AG04449 (cell line): ENCODE measurements at places on chromosomes 1 and 21.
A peak's percentile ranks its signal among the peaks of the same experiment; 100 is the strongest.

DNA sequence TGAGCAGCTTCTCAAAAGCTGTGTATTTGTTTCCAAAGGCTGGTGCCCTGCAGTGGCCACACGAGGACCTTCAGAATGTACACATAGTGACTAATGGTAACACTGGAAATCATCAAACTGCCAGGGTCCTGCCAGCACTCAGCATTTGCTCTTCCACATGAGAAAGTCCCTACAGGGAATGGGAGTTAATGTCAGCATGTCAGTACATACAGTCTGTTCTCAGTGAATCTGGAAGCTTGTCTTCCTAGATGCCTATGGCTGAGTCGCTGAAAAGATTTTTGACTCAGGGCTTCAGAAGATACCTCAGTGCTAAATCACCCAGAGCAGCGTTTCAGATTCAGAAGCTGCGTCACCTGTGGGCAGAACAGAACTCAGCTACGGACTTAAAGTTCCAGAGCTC is 108.2 kb downstream of the CDC7 start:
- peak; percentile 70 for DNase-seq

- DNase-seq, result no peak
Measured at GRCh38 chr1:233424779-233425178, 97.3 kb downstream of the MAP3K21 start.

DNA sequence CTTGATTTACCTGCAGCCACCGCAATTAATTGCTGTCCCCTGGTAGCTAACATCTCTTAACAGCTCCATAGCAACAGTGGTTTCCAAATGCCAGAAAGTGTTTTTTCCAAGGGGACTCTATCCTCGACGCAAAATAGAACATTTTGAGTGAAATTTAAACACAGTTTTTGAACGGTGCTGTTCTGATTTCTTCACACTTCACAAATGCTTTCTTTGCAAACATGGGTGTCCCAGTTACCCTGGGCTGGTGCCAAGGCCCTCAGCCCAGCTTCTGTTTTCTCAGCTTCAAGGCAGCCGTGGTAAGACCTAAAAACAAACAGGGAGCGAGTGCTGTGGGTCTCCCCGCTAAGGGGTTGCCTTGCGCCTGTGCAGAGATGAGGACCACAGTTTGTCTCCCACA is 147.3 kb upstream of the VAMP3 start:
- DNase-seq, result no peak

DNA sequence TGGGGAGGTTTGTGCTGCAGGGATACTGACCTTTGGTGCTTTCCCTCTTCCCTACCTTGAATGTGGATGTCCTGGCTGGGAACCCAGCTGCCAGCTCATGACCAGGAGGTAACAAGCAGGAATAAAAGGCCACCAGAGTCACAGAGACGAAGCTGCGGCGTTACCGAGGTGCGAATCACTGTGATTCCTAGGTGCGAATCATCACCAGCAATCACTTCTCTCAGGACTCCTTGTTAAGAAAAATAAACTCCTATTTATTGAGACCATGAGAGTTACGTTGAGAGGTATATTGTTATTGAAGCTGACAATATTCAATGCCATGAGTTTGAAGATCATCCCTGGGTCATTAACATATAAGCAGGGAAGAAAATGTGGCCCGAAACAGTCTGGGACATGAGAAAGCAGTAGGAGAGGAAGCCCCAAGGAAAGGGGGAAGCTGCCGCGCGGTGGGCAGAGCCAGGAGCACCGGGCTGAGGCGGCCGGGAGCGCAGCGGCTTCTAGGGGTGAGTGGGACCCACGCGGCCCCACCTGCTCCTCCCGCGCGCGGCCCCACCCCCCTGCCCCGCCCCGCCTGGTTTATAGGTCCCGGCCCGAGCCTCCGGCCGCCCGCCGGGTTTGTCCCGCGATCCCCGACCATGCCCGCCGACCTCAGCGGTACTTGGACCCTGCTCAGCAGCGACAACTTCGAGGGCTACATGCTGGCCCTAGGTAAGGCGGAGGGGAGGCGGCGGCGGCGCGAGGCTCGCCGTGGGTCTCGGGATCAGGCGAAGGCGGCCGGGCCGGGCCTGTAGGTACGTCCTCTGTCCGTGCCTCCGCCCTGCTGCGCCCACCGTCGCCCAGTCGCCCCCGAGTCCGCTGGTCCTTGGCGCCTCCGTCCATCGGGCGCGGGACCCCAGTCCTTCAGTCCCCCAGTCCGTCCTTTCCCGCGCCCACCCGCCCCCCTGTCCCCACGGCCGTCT is at the start of gene RBP7:
TSS of gene RBP7 (plus strand) at position 605 of the 959 bp plus-strand sequence. CDS start at position 636, 31 bp downstream.
- no peak for DNase-seq

GRCh38 chr1:30719406-30720270 is 3.7 kb downstream of the MATN1 start:
- DNase-seq, result no peak

- DNase-seq, result no peak
Measured at GRCh38 chr1:24501371-24502064, 1.1 kb upstream of the RCAN3 start.

DNA sequence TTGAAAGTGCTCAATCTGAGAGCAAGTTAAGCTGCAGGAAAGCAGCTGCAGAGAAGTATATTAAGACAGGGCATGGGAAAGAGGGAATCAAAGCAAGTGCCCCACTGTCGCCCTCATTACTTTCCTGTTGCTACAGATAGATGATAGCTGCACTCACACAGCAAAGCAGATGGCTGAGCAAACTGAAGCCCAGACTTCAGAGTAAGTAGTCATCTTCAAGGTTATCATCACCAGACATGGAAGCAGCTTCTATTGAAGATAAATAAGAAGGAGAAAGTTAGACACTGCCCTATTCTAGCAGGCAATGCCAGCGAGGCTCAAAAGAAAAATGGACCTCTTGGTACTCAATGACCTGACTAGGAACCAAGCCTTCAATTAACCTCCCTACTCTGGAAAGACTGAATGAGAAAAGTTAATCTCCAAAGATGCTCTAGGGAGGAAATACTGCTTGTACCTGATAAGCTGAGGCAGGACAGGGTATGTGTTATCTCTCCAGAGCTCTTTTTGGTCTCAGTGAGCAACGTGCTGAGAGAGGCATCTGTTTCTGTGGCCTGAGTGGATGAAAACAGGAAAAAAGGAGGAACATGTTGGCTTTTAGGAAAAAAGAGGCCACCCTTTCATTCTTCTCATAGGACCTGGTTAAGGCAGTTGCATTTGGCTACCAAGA is 11.1 kb upstream of the MRPL9 start:
- no peak for DNase-seq

DNA sequence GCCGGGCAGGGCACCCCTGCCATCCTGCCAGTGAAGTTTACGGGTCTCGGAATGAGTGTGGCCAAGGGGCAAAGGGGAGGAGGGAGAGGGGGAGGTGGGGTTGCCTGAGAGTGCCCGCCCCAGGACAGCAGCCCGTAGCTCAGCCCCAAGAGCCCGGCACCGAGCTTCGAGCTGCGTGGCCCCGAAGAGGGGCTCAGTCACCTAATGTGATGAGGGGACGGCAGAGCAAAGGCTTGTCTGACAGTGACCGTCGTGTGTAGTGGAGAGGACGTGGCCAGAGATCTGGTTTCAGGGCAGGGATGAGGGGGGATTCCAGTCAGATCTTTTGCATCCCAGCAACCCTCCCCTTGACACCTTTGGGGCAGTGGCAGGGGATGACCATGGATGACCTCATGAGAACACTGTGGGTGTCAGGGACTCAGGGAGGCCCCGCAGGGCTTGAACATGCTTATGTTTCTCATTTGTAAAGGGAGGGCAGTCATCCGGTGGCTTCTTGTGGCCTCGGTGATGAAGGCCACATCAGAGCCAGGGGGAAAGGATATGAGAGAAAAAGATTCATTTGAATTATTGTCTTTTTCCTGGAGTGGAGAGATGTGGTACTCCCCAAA is 1.1 kb upstream of the TRPM2 start:
- DNase-seq, result no peak

GRCh38 chr1:68270951-68271350 is 38.6 kb upstream of the WLS start:
- no peak for DNase-seq

DNA sequence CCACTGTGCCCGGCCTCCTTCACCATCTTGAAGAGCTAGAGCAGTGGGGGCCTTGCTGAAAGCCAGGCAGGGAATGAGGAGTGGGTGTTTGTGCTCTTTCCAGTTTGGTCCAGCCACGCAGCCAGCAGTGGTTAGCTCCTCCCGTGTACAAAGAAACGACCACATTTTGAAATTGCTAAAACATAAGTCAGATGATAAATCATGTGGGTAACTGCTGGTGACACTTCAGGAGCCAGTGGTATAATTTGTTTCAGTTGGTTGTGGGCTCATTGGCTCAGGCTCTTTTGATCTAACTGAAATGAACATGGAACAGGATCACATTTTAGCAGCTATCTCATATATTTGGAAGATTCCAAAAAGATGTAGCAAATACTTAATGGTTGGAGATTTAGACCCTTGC is 87.6 kb downstream of the MTR start:
- no peak for DNase-seq

- DNase-seq, result no peak
Measured at GRCh38 chr21:15729346-15729673, 472 bp upstream of the USP25 start.

DNA sequence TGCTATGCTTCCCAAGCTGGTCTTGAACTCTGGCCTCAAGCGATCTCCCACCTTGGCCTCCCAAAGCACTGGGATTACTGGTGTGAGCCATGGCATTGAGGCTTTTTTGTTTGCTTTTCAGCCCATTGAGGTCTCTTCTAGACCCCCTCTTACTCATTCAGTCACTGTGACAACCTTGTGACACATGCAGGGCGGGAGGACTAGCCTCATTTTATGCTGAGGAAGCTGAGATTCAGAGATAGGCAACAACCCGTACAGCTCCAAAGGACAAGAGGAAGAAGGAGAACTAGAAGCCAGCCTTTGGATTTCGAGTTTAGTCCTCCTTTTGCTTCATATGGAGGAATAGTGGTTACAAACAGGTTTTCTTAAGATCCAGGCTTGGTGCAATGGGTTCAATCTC is 83.9 kb upstream of the WDR26 start:
- no peak for DNase-seq

DNA sequence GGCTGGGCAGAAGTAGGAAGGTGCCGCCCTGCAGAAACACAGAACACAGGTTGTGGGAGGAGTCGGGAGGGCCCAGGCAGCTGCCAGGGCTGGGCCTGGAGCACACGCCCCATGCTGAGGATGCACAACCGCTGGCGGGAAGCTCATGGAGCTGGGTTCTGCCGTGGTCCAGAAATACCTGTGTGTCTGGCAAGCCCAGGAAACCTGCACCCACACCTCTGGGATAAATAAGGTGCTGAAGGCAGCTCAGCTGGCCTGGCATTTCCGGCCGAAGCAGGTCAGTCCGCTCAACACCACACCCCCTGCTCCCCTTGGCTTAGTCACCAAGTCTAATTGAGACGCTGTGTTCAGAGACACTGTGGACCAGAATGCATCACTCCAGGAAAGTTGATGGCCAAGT is 32.1 kb downstream of the CTNNBIP1 start:
- DNase-seq, result no peak

GRCh38 chr1:225449261-225449660 is 21.4 kb upstream of the LBR start:
- DNase-seq, result no peak

- DNase-seq, result no peak
Measured at GRCh38 chr1:231763456-231763855, 136.9 kb downstream of the DISC1 start.

DNA sequence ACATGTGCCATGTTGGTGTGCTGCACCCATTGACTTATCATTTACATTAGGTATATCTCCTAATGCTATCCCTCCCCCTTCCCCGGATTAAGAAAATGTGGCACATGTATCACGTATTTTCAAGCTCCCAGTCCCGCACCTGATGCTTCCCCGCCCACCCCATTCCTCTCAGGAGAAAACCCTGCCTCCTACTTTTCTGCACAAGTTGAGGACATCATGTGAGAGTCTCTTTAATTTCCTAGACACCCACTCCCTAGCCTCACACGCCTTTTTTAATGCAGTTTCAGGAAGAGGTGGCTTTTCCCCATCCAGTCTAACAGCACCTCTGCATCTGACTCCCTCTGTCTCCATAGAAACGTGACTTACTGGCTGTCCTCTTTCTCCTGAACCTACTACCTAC is 58.2 kb upstream of the GOLT1A start:
- DNase-seq, result no peak

DNA sequence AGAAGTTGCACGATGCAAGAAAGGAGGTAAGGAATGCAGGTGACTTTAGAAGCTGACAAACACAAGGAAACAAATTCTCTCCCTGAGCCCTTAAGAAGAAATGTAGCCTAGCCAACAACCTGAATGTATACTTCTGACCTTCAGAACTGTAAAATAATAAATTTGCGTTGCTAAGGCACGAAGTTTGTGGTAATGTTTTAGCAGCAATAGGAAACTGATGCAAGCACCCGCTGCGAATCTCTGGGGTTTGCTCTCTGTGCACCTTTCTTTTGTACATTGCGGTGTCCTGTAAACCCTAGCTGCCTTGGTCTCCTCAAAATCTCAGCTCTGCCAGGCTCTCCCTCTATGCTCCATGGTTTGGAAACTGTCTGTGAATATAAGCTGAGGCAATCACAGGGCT is 15.1 kb downstream of the CD53 start:
- DNase-seq, result no peak
